ENCODE measurements at places on chromosomes 2 and 18. TPM values are rescaled to one million over a fixed set of nuclear protein-coding genes. Genes with fewer than 3 reads are reported as not detected.

- no peaks in the 10 kb centered on the region for H3K27me3 ChIP-seq
- H3K27ac ChIP-seq: no peak overlapping the region
- H3K4me1 ChIP-seq: no peaks in the 10 kb centered on the region
- DNase-seq: no peak
- no peak overlapping the region for H3K4me3 ChIP-seq
Measured at GRCh38 chr2:181484851-181485637, 27.9 kb downstream of the ITGA4 start.

DNA sequence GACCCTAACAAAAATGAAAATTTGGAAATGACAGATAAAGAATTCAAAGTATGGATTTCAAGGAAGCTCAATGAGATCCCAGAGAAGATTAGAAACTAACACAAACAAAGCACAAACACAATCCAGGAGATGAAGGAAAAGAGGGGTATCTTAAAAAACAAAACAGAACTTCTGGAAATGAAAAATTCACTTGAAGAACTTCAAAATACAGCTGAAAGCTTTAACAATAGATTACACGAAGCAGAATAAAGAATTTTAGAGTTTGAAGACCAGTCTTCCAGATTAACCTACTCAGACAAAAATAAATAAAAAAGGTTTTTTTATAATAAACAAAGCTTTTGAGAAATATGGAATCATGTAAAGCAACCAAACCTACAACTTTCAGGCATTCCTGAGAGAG lies 671.8 kb upstream of the SLC39A10 start:
- H3K27ac ChIP-seq: no peak overlapping the region
- H3K4me3 ChIP-seq: no peak overlapping the region
- H3K4me1 ChIP-seq: no peaks in the 10 kb centered on the region
- no peaks in the 10 kb centered on the region for H3K27me3 ChIP-seq

The MAPK4 gene
- 4.9 TPM for total RNA-seq

The SLC11A1 gene
- total RNA-seq: 23.0 TPM

- no peak for DNase-seq
- H3K4me1 ChIP-seq: peaks cover 5% of the 10 kb centered on the region
- H3K27me3 ChIP-seq: no peaks in the 10 kb centered on the region
- no peak overlapping the region for H3K4me3 ChIP-seq
- H3K36me3 ChIP-seq: no peaks in the 10 kb centered on the region
Measured at GRCh38 chr2:114063346-114063745, 173.5 kb downstream of the ACTR3 start.

DNA sequence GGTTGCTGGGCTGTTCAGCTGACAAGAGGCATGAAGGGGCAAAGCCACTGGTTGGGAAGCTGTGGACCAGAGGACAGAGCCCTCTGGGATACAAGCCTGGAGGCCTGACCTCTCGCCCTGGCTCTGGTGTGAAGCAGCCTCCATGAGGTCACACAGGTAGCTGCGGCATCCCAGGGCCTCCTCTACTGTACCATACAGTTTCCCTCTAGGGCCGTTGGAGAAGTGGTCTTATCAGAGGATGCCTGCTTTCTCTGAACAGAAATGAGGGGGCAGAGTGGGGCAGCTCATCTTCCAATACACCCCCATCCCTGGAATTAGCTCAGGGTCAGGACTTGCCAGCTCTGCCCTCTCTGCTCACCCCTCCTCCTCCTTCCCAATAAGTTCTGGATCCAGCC lies 135.1 kb upstream of the SMAD2 start:
- H3K4me3 ChIP-seq: no peak overlapping the region
- peaks cover 1% of the 10 kb centered on the region for H3K4me1 ChIP-seq
- no peaks in the 10 kb centered on the region for H3K27me3 ChIP-seq
- no peaks in the 10 kb centered on the region for H3K36me3 ChIP-seq

The ALPI gene
- total RNA-seq: not detected

GRCh38 chr2:70596293-70596692 lies 42.7 kb upstream of the TGFA start:
- no peak overlapping the region for H3K27ac ChIP-seq
- no peak overlapping the region for H3K4me3 ChIP-seq
- no peaks in the 10 kb centered on the region for H3K4me1 ChIP-seq
- peaks cover 3% of the 10 kb centered on the region for H3K27me3 ChIP-seq
- no peak for DNase-seq

The OTOS gene
- total RNA-seq: not detected

The UGT1A8 gene
- not detected for total RNA-seq
